Activated CD4-positive, CD25-positive, alpha-beta regulatory T cell treated with anti-CD3 and anti-CD28 coated beads, Interleukin-2, amount 50 U/mL, for 24 hours (primary cell): ENCODE measurements at places on chromosomes 2 and 18.
A peak's percentile ranks its signal among the peaks of the same experiment; 100 is the strongest.

DNA sequence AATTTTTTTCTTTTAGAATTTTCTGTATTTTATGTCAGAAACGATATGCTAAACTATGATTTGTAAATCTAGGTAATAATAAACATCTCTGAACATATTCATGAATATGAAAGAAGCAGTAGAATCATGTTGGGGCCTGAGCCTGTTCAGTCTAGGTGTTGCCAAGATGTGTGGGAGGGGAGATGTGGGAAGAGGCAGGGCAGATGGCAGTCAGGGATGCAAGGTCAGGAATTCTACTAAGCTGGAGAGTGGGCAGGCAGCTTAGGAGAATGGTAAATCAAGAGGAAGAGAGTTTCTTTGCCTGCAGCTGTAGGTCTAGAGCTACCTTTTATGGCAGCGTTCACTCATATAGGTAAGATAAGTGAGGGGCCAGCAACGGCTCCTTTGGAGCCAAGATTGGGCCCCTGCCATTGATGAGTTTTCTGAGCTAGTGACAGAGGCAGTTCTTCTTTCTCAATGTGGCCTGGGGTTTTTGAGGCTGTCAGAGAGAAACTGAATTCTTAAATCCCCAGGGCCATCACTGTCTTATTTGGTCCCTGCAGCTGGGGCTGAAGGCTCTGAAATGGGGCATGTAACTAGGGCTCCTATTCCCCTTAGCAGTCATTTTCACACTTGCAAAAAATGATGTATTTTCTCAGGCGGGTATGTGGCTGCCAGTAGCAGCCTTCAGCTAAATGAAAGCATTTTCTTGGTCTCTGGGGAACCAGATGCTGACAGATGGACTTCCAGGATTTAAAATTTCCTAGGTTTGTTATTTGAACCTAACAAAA, 232.8 kb downstream of the PIK3C3 start:
- no peak for ATAC-seq

DNA sequence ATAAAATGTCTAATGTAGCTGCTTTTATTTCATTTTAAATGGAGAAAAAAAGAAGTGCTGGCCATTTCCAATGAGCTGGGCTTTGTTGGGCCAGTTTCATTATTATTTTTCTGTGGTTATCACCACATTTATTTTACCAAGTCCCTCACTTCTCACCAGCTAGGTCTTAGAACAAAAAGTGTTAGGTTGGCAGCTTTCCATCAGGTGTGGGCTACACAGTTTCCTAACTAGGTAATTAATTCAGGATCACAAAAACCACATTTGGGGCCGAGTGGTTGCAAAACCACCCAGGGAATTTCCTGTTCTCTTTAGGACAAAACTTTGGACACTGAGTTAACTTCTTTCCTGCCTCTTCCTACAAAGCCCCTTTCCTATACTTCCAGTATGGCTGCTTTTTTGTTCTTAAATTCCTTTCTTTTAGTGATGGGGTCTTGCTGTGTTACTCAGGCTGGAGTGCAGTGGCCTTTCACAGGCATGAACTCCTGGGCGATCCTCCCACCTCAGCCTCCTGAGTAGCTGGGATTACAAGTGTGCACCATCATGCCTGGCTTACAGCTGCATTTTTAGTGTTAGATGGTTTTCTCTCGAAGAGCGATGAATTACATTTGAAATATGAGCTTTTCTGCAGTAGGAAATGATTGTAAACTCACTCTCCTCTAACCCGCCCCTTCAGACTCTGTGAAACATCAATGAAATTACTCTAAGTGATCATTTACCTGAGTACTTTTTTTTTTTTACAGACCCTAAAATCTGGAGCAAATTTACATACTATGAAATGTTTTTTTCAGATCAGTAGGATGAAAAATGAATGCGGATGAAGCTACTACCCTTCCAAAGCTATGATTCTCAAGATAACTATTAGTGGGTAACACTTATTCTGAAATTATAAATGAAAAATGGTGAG, 2.6 kb upstream of the ZFP36L2 start:
- no peak for ATAC-seq

GRCh38 chr2:136212426-136213378, 94.8 kb upstream of the CXCR4 start:
- ATAC-seq, result peak; percentile 94

DNA sequence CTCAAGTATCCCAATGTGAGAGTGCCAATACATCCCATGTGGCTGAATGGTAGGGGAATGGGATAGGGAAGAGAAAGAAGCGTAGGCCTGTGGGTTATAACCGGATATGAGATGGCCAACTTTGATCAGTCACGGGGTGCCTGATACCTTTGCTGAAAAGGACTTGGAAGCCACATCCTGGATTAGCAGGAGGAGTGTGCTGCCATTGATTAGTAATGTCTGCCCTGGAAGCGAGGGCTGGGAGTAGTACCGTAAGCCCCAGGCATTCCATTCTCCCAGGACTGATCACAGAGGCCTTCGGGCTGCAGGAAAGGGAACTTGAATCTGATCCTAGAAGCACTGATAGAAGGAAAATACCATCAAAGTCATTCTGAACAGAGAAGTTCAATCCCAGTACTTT, 218.5 kb downstream of the TFCP2L1 start:
- ATAC-seq, result no peak

DNA sequence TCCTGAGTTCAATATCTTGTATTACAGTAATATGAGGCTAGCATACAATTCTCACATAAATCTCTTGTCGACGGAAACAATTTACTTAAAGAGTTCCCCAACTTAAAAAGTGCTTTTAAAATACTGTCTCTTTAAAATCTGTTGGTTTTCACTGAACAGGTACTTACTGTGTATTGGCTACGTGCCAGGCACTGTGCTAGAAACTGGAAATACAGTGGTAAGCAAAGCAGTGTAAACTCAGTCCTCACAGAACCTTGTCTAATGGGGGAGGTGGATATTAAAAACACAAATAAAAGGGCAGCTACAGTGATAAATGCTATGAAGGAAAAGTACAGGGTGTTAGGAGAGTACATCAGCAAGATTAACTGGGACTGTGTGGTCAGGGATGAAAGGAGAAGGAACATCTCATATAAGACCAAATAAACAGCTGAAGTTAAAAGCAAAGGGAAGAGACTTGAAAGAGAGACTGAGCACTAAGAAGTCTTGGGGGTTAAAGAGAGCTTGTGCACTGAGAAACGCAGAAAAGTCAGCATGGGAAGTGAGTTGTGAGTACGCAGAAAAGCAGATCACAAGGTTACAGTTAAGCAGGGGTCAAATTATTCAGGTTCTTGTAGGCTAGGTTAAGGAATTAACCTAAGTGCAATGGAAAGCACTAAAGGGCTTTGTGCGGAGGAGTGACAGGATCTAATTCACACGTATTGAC, 52.5 kb downstream of the USP40 start:
- ATAC-seq, result no peak

GRCh38 chr2:100852999-100853908, 33.3 kb downstream of the NPAS2 start:
- no peak for ATAC-seq

DNA sequence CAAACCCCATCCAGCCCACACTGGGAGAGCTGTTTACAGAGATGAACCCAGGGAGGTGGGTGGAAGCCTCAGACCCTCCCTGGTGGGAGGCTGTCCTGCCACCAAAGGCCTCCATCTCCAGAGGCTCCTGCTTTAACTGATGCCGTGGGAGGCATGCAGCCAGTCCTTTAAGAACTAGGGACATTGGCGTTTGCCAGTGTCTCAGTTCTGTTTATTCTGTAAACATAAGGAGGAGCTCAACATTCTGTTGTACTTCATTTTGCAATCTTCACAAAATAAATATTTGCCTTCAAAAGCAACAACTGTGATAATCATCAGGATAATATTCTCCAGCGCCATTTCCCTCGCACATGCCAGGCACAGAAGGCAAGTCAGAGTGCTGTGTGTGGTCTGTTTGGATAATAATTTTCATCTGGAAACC, 6.8 kb downstream of the EDAR start:
- ATAC-seq, result no peak

GRCh38 chr18:33576999-33577646, 896 bp upstream of the ASXL3 start:
- no peak for ATAC-seq

- ATAC-seq, result no peak
Observed at GRCh38 chr2:118124288-118124891, 36.1 kb downstream of the INSIG2 start.

GRCh38 chr18:76658627-76659026, 163.6 kb upstream of the ZNF516 start:
- no peak for ATAC-seq

DNA sequence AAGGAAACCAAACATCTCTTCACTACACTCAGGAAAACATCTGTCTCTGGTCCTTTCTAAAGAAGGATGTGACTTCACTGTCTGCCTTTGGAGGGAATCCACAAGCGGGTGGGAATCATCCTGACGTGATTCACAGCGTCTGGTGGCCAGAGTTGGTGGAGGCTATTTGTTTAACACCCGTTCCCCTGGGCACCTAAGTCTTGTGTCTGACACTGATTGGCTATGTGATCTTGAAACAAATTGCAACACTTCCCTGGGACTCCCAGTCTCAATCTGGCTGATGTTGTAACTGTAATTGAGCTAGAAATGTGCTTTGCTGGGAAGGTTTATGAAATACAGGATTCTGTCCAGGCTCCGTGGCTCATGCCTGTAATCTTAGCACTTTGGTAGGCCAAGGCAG, 28.8 kb upstream of the SIX3 start:
- ATAC-seq, result no peak

GRCh38 chr2:96315400-96316071, 9.6 kb upstream of the ITPRIPL1 start:
- ATAC-seq, result peak; percentile 41
